Stimulated activated CD8-positive, alpha-beta memory T cell treated with anti-CD3 and anti-CD28 coated beads, Interleukin-4, amount 100 ng/mL, for 1 hour (primary cell): ENCODE measurements at places on chromosomes 6 and 20.

- no peak for DNase-seq
Observed at GRCh38 chr6:139940741-139941729, 566.6 kb upstream of the CITED2 start.

DNA sequence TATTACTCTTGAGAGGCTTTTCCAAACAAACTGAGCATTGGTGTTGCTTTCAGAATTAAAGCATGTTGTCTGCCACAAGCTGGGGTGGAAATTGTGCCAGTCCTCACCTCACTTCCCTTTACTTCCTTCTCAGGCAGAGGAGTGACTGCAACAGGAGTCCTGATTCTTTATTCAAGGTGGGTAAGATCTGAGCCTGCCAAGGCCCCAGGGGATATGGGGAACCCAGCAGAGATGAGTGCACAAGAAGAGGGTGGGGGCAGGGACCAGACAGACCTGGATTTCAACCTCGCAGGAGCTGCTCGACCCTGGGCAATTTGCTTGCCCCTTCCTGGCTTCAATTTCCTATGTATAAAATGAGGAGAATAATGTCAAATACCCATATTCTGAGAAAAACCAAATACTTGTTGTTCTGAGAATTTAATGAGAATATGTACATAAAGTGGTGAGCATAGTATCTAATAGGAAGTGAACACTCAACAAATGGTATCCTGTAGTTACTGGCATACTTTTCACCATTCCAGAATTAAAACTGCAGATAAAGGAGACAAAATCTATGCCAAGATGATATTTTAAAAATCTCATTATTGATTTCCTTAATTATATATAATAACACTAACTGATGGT, 17.8 kb downstream of the MAN1A1 start:
- DNase-seq: no peak

GRCh38 chr20:59825944-59826759, 107.3 kb downstream of the SYCP2 start:
- DNase-seq: no peak

DNA sequence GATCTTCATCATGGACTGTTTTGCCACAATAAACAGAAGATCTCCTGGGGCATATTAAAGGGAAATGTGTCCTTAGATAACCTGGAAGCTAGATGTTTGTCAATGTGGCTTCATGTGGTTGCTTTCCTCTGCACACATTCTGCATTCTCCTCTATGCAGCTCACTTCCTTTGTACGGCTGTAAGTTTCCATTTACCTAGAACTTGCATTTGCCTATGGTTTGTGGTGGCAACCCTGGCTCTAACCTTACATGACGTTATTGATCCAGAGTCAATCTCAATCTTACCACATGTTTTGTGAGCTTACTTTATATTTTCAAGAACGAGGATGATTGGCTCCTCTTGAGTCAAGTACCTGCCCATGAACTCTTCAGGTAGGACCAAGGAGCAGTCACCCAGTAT, 863.1 kb downstream of the MAFB start:
- DNase-seq: no peak

- DNase-seq: no peak
Observed at GRCh38 chr6:30542915-30543314, 13.4 kb downstream of the GNL1 start.

GRCh38 chr6:119643876-119644275, 294.3 kb upstream of the MAN1A1 start:
- DNase-seq: no peak

GRCh38 chr20:56463428-56463827, 5.0 kb upstream of the RTF2 start:
- no peak for DNase-seq

- no peak for DNase-seq
Observed at GRCh38 chr6:78243519-78243918, 590.7 kb downstream of the MEI4 start.

GRCh38 chr6:41723530-41724227, 11.7 kb downstream of the TFEB start:
- no peak for DNase-seq

GRCh38 chr6:168136622-168137021, 57.6 kb upstream of the FRMD1 start:
- DNase-seq: no peak

DNA sequence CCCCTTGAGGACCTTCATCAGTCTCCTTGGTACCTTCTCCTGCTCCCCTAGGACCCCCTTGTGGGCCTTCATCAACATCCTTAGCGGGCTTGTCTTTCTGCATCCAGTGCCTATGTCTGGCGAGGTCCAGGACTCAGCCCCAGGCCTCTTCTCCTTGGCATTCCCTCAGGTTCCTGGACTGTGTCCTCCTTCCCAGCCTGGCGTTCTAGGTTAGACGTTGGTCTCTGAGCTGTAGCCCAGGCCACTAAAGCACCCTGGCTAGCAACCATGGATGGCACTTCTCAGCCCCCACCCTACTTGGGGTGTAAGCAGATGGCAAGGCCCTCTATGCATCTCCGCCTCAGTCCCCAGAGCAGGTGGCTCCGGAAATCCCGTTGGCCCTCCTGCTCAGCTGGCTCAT, 51.5 kb upstream of the NNAT start:
- DNase-seq: no peak

GRCh38 chr6:125445054-125445453, 143.3 kb upstream of the HDDC2 start:
- DNase-seq: no peak

GRCh38 chr6:3797231-3798054, 45.9 kb upstream of the PXDC1 start:
- DNase-seq: no peak

DNA sequence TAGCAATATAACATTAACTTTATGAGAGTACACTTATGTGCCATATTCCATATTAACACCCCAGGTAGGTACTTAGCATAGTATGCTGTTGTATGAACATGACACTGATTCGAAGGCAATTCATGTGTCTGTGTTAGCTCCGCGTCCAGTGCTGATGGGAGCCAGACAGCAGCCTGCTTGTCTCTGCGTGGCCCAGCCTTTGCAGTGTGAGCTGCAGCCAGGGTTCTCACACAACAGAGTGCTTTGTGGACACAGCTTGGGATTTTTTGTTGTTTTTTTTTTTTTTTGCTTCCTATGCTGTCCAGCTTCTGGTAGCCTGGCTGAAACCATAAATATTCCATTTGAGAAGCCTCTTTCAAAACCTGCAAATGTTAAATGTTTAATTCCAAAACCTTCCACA, 350.9 kb downstream of the SMOC2 start:
- no peak for DNase-seq

DNA sequence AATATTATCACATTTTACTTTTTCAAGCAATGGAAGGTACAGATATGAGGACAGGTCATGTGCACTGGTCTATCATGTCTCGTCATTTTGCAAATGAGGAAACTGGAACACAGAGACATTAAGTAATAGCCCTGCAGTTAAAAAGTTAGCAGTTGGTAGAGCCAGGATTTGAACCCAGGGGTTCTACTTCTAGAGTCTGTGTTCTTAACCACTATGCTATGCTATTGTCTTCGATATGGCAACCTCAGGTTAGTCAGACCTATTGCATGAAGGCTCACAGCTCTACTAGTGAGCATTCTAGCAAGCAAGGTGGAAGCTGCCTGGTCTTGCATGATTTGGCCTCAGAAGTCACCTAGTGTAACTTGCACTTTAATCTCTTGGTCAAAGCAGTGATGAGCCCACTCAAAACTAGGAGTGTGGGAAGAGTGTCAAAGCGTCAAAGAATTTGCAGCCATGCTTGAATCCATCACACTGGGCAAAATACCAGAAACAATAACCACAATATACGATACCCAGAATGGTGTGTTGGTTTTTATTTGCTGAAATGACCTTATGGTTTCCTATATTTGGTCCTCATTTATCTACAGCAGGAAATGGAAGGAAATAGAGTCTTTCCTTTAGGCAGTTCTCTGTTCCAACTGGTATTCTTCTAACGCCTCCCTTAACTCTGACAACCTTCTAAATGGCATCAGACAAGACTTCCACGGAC, 20.4 kb upstream of the BMP2 start:
- no peak for DNase-seq

DNA sequence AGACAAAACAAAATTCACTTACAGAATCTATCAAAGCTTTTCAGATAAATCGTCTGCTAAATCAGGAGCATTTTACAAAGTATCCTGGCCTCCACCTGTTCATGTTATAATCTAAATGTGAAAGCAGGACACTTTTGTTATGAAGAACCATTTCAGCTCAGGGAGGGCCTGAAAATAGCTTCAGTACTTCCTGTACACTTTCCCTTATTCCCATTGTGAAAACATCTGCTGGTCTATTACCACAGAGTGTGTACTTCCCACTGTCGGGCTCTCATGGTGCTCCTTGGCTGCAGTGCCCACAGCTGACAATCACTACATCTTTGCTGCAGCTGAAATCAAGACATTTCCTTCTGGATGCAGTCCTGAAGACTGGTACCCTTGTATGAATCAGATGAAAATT, 128.1 kb downstream of the OPRM1 start:
- no peak for DNase-seq

- no peak for DNase-seq
Observed at GRCh38 chr6:24719125-24719971, at the start of gene C6orf62. Gene C6orf62 (minus strand): TSS chr6:24719154. CDS start chr6:24718668, 486 bp downstream.

DNA sequence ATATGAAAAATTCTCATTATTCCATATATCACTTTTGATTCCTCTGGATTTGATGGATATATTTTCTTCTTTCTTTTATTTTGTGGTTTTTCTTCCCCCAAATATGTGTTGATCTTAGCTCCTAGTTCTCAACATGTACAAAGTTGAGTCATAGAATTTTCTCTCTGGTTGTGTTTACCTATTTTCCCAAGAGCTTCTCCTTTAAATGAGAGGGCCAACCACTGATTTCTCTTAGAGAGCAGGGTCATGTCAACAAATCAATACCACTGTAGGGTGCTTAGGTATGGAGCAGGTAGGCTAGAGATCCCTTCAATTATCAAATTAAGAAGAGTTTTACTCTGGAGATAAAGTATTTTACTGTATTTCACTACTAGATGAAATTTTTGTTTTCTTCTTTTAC, 145.7 kb downstream of the BMP5 start:
- DNase-seq: no peak

DNA sequence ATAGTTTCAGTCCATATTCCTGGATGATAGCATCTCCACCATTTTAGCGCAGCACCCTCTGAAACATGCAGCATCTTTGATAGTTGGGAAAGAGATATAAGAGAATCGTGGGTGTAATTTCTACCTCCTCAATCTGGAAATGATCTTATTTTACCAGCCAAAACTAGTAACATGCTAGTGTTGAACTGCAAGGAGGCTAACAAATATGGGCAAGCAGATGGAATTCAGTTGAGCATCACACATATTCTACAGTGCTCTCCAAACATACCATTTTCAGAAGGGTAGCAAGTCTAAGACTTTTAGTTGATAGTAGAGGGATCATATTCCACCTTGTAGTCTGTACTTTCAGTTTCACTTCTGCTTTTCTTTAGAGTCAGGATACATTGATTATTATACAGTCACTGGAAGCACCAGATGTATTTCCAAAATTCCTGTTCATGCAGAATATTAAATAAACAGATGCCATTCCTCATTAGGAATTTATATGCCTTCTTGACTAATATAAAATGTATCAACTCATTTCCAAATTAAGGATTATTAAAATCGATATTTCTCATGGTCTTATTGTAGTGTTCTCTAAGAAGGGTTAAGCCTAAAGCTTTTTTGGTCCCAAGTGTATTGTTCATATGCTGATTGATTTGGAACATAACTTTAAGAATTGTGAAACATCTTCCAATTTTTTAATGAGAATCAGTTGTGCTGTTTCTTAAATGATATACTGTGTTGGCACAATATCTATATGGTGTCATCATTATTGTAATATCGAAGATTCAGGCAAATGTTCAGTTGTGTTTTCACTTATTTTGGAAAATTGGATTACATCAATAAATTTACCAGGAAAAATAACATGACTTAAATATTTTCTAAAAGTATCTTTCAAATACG, 362.0 kb downstream of the CENPW start:
- DNase-seq: no peak

- DNase-seq: no peak
Observed at GRCh38 chr6:151553416-151554165, 59.8 kb downstream of the CCDC170 start.

DNA sequence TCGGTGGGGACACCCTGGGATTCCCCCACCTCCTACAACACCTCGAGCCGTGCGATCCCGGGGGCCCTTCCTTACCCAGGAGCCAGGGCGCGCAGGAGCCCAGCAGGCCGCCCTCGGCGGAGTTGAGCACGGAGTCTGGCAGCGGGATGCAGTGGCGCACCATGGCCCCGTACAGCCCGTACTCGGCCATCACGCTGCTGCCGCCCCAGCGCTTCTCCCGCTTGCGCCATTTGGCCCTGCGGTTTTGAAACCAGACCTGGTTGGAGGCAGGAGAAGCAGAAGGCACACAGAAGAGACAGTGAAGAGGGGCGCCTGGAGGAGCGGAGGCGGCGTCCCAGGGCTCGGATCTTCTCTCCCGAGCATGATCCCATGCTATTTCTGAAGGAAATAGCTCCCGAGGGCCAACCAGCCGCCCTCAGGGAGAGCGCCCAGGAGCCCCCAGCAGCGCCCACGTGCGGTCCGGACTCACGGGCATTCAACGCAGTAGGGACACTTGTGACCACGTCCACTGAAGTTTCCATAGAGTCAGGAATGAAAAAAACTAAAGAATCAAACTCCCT, 4.3 kb downstream of the VSX1 start:
- DNase-seq: no peak

DNA sequence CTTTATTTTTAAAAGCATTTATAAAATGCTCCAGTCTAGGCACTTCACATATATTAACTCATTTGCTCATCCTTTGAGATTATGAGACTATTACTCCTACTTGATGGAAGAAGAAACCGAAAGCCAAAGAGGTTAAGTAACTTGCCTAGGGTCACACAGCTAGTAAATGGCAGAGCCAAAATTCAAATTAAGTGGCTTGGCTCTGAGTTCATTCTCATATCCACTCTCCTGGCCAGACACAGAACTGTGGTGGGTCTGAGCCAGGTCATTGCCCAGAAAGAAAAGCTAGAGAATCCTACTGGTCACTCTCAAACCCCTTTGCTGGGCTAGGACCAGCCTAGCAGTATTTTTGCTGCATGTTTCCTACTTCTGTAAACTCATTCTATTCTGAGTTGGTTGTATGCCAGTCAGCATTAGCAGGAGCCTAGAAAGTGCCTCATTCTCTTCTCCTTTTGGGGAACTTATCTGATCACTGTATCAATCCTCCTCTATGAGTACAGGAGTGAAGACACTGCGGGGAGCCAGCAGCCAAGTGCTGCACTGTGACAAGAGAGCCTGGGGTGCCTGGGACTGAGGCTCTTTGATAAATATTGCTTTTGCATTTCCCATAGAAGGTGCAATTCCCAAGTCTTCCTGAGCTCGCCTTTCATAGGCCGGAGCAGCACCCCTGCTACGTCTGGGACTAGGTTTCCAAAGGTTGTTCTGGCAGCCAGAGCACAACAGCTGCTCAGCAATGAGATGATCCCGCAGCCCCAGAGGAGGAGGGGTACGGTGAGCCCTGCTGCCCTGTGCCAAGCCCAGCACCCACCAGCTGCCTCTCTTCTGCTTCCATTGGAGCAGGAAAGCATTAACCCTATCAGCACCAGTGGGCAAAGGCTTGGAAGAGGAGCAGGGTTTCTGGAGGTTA, 728.3 kb downstream of the MAFB start:
- DNase-seq: no peak
